ENCODE measurements at places on chromosomes 7 and 10.

DNA sequence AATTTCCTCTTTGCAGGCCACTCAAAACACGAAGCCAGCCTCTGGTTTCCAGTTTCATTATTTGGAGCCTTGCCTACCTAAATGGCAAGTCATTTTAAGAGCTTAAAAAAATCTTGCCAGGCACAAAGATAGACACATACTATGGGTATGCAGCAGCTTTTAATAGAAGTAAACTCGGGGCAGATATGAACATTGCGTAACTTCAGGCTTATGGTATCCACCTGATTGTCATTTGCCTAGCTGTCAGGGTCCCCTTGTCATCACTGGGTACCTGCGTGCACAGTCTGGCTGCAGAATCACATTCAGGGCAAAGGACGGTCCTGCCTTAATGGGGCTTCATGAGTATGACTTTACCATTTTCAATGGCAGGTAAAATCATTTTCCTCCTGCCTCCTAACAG is 466.1 kb upstream of the NRP1 start:
- no peak for DNase-seq

DNA sequence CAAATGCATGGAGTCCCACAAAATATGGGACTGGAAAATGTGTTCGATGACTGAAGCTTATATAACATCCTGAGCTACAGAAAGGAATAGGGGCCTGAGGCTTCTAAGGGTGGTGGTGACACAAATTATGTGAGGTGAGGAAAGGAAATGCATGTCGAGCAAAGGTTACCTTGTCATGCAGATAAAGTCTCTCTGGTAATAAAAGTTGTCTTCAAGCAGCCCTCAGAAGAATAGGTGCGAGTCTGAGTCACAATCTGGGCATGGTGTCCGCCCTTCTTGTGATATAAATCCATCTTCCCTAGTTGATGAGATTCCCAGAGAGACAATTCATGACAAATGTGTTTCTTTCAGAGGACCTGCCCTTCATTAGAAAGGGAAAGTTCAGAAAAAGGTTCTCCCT is 985.2 kb upstream of the C7orf33 start:
- DNase-seq: no peak

- no peak for DNase-seq
Observed at GRCh38 chr7:32248522-32248921, 178.3 kb upstream of the PDE1C start.

DNA sequence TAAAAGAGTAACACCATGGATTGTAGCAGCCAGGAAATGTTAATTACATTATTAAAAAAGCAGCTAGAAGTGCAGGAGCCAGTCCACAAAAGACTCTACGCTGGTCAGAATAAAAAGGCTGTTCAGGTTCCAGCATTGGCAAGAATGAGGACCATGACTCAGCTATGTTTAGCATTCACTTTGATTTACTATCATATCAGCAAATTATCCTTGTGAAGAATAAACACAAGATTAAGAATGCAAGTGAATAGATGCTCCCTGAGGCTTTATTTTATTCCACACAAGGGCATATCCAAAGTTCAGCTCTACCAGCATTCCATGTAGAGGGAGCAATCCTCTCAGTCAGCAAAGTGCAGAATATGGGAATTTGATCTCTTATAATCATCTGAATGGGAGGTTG is 13.6 kb downstream of the DGKB start:
- no peak for DNase-seq

DNA sequence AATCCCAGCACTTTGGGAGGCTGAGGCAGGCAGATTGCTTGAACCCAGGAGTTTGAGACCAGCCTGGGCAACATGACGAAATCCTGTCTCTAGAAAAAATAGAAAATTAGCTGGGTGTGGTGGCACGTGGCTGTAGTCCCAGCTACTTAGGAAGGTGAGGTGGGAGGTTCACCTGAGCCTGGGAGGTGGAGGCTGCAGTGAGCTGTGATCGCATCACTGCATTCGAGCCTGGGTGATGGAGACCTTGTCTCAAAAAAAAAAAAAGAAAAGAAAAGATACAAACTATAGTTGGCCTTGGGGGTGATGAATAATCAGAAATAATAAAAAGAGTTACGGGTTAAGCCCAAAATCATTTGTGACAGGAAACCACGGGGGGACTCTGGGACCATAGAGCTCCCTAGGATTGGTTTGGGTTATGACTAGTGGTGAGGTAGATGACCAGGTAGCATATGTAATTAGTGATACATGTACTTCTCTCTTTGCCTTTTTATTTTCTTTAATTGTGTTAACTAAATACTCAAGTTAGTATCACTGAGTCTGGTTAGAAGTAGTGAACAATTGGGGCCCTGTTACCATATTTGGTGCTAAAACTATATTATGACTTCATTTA is 10.4 kb upstream of the ASCC1 start:
- DNase-seq: no peak

GRCh38 chr7:38545977-38546376 is 85.2 kb downstream of the AMPH start:
- no peak for DNase-seq

GRCh38 chr7:1130021-1130990 is 29.7 kb downstream of the ZFAND2A start:
- DNase-seq: no peak

DNA sequence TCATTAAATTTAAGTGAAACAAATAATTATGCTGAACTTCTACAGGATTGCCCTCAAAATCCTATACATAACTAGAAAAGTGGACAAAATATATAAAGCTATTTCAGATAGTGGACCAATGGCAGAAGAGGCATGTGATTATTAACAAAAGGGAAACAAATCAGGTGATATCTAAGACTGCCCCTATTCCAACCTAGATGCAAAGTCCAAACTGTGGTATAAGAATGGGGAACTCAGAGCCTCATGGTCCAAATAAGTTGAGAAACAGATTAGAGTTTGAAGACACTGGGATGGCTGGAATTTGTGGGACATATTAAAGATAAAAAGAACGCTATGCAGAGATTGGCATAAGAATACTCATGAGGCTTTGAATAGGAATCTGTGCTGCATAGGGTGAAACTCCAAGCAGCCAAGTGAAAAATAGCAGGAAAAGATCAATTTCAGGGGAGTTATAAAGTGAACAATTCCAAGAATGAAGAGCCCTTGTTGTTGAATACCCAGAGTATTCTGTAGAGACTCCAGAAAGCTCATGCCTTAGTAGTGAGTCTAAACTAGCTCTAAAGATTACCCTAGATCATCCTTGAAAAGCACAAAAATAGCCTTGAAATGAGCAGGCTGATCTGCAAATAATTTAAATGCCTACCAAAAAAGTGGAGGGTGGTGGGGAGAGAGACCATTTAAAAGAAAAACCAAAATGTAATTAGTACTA is 152.4 kb downstream of the IMMP2L start:
- DNase-seq: no peak

GRCh38 chr7:54260941-54261371 is 281.2 kb upstream of the VSTM2A start:
- no peak for DNase-seq

- no peak for DNase-seq
Observed at GRCh38 chr7:131733604-131734003, 177.2 kb upstream of the PODXL start.

GRCh38 chr7:30930621-30931020 is 19.0 kb downstream of the AQP1 start:
- no peak for DNase-seq

- DNase-seq: no peak
Observed at GRCh38 chr10:102004376-102004775, 51.6 kb downstream of the ARMH3 start.

Measured in NCI-H524 treated with DMSO at 0.1 percent for 48 hours (cell line).